ENCODE measurements at places on chromosomes 3 and 15.

DNA sequence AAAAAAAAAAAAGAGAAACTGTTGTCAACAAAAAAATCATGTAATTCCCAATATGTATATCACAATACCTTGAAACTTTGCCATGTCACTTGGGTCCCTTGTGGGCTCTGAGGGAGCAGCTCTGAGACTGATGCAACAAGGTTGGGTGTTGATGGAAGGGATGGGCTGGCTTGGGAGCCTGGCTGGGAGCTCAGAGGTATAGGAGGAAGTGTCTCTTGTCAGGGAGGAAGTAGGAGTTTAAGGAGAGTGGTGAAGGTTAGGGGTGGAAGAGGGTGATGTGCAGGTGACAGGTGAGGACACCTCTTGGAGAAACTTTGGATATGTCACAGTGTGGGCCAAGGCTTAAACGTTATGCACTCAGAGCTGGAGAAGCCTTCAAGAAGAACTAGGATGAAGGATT, 2.0 kb upstream of the TM6SF1 start:
- DNase-seq, result no peak

GRCh38 chr15:45903283-45903682, 268.5 kb downstream of the SQOR start:
- DNase-seq, result no peak

GRCh38 chr15:56038707-56039106, 45.3 kb upstream of the NEDD4 start:
- DNase-seq, result no peak

GRCh38 chr3:106167728-106168127, 298.9 kb upstream of the CBLB start:
- DNase-seq, result no peak

DNA sequence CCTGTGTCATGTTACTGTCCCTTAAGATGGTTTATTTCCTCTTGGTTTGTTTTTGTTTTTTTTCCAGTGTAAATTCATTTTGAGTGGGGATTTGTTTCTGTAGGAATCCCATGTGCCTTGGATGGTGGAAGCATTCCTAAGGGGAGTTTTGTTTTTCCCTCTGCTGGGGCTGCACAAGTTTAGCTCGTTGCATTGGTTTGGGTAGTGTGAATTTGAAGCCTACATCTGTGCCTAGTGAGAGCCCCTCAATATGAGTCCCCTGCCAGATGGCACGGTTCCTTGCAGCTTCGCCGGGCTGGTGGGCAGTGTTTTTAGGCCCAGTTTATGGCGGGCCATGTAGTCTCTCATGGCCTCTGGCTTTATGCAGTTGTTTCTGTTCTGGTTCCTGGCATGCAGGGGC, 17.7 kb downstream of the ARID3B start:
- DNase-seq, result no peak

- DNase-seq, result no peak
Observed at GRCh38 chr3:168081171-168081771, 14.5 kb downstream of the GOLIM4 start.

DNA sequence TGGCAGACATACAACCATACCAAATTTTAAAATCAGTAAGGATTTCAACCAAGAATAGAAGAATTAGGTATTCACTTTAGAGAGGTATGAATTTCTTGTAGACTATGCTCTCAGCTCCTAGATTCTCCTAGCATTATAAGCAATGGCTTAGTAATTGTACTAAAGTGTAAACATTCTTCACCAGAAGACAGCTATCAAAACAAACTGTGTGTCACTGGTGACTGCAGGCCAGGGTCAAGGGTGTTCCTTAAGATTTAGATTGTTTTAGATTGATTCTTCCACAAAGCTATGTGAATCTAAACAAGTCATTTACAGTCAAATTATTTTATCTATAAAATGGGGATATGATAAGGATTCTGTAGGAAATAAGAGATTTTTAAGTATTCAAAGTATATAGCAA, 23.1 kb upstream of the GP5 start:
- DNase-seq, result no peak

- no peak for DNase-seq
Observed at GRCh38 chr15:79903626-79904025, 6.8 kb upstream of the MTHFS start.

DNA sequence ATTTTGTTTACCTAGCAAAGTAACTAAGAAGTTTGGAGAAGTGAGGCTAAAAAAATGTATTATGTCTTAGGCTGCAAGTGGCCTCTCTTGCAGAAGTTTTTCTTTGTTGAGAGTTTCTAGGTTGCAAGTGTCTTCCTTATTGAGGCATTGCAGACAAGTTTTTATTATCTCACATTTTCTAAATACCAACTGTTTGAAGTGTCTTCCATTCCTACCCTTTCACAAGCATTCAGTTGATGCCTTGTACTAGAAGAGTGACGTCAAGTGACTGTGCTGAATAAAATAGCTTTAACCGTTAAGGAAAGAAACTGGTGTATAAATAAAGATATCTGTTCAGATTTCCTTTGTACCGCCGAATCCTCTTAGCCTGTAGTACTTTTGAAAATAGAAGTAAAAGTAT, 123.3 kb downstream of the ALCAM start:
- DNase-seq, result no peak

- DNase-seq, result no peak
Observed at GRCh38 chr3:159818997-159819500, 169.6 kb upstream of the IL12A start.

- no peak for DNase-seq
Observed at GRCh38 chr15:68783226-68784058, 37.3 kb downstream of the ANP32A start.

GRCh38 chr3:180860180-180860858, 52.2 kb upstream of the FXR1 start:
- DNase-seq, result no peak

DNA sequence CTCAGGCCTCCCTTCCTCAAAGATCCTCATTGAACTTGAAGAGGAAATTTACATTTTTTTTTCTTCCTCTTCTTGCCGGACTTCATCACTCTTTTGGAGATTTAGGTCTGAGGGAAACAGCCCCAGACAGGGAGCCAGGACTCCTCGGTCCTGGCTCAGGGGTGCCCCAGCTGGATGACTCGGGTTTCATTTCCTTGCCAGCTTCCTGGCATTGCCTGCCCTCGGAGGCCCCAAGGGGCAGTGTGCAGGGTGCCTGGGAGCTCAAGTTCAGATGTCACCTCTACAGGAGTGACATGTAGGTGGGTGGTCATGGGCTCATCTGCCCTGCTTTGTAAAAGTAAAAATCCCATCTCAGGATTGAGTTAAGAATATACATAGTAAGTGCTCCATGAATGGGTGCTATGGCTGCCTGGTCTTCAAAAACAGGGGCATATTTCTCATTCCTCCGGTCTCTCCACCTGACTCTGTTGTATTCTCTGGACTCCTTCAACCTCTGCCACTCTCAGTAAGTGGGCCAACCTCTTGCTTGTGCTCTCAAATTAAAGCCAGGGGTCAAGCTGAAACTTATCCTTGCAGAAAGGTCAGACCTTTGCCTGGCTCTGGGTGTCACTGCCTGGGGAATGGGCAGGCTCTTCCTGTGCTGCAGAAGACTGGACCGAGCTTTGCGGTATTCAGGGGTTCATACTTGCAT, 51.8 kb downstream of the SMAD6 start:
- DNase-seq, result no peak

GRCh38 chr15:90058308-90058707, 44.0 kb downstream of the IDH2 start:
- DNase-seq, result no peak

- DNase-seq, result no peak
Observed at GRCh38 chr3:123444023-123444422, 4.9 kb downstream of the ADCY5 start.

DNA sequence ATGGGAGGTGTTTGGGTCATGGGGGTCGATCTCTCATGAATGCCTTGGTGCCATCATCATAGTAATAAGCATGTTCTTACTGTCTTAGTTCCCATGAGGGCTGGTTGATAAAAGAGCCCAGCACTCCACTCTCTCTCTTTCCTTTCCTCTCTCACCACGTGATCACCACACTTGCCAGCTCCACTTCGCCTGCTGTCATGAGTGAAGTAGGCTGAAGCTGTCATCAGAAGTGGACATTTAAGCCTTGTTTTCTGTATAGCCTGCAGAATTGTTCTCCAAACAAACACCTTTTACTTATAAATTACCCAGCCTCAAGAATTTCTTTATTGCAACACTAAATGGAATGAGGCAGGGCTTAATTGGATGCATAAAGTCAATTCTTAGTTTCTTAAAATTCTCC, 6.1 kb downstream of the OR5H1 start:
- DNase-seq, result no peak

- DNase-seq, result no peak
Observed at GRCh38 chr3:155608228-155608920, 136.5 kb downstream of the PLCH1 start.

GRCh38 chr15:81865850-81866537, 179.8 kb downstream of the MEX3B start:
- no peak for DNase-seq

GRCh38 chr3:160205606-160206005, 19.6 kb upstream of the C3orf80 start:
- no peak for DNase-seq

DNA sequence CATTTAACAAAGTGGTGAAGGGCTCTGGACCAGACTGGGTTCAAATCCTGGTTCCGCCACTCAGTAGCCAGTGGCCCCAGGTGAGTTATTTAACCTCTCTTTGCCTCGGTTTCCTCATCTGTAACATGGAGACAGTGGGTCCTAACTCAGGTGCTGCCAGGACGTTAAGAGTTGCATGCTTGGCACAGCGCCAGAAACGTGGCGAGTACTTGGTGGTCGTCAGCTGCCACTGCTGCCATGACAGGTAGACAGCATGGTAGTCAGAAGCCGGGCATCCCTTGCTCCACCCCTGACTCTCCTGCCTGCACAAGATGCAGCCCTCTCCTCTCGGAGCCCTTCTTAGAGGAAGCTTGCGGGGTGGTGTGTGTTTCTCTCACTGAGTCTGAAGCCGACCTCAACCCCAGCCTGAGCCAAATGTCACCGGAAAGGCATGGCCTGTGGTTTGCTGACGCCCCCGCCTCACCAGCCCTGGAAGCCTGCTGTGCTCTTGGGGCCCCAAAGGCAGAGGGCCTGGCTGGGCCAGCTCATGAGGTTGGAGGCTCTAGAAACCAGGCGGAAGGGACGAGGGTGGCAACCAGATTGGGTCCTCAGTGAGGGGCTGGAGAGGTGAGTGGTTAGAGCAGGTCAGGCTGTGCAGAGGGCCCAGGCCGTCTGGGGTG, 160.8 kb upstream of the TLE3 start:
- DNase-seq, result no peak

- DNase-seq, result no peak
Observed at GRCh38 chr15:23648920-23649515, 1.4 kb upstream of the MAGEL2 start.

GRCh38 chr3:52498137-52499054, 3.3 kb downstream of the STAB1 start:
- DNase-seq, result no peak
